H9 (cell line): ENCODE measurements at places on chromosomes 1 and 21. TPM values are rescaled to one million over a fixed set of nuclear protein-coding genes. Genes with fewer than 3 reads are reported as not detected.
A peak's percentile ranks its signal among the peaks of the same experiment; 100 is the strongest.

TSPEAR gene
- 1.2 and 1.3 TPM in 2 replicates for total RNA-seq

TDRD10 gene
- total RNA-seq: 0.31 TPM in 1 of 2 replicates, not detected in the other

KLHDC9 gene
- 6.6 and 7.0 TPM in 2 replicates for total RNA-seq

E2F2 gene
- total RNA-seq: 5.1 TPM in 2 replicates

DNA sequence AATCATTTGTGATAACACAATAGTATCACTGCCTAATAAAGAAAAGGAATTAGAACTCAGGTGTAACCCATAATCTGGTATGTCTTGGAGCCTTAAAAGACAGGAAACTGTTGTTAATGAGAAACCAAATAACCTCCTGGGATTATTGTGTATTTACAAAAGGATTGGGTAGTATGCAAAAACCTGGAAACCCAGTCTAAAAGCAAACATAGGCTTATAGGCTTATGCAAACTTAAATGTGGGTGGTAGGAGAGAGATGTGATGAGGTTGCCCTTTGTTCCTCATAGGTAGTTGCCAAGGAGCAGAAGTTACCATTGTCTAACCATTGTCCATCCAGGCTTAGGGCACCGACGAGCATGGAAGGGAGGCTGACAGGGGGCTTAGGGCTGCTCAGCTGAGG, 165.8 kb downstream of the AK5 start:
- H3K27ac ChIP-seq: no peak overlapping the region
- peaks cover 9% of the 10 kb centered on the region for H3K36me3 ChIP-seq
- H3K4me1 ChIP-seq: peaks cover 3% of the 10 kb centered on the region; the same call in 1 of the 2 replicates

DNA sequence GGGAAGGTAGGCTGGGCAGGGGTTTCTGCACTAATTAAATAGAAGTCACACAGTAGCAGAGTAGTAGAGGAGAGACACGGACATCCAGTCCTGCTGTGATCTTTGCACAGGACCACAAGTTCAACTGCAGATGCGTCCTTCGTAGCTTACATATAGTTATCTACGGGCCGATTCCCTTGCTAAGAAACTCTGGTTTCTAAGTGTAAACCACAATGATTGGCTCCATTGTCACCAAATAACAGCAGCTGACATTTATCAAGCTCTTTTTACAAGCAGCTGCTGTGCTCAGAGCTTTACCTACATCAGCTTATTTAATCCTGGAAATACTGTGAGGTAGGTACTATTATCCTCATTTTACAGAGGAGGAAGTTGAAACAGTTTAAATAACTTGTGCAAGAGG, 3.1 kb downstream of the SLC45A3 start:
- H3K27me3 ChIP-seq: no peaks in the 10 kb centered on the region
- no peak for DNase-seq
- H3K4me3 ChIP-seq: no peak overlapping the region
- no peak overlapping the region for H3K27ac ChIP-seq

GRCh38 chr1:17355898-17356297, 16.1 kb upstream of the PADI6 start:
- H3K4me3 ChIP-seq: no peak overlapping the region
- H3K27ac ChIP-seq: no peak overlapping the region
- no peaks in the 10 kb centered on the region for H3K27me3 ChIP-seq
- no peaks in the 10 kb centered on the region for H3K36me3 ChIP-seq
- no peaks in the 10 kb centered on the region for H3K4me1 ChIP-seq

DNA sequence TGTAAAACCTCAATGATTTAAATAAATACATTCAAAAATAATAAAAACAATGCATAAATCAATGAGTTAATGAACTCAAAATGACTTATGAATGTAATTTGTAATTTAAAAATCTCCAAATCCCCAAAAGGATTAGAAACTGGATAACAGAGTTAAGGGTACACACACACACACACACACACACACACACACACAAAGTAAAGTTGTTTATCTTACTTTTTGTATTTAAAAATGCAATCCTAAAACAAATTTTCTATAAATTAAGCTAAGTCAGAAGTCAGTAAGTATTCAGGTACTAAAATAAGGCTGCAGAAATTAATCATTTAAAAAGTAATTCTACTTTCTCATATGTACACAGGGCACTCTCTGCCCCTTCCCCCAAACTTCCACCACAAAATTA, 1.8 kb downstream of the LRIF1 start:
- H3K4me3 ChIP-seq: peak overlapping the region; percentile 29
- H3K36me3 ChIP-seq: peaks cover 7% of the 10 kb centered on the region
- H3K27me3 ChIP-seq: no peaks in the 10 kb centered on the region
- DNase-seq: no peak
- H3K27ac ChIP-seq: no peak overlapping the region
- no peaks in the 10 kb centered on the region for H3K4me1 ChIP-seq

DNA sequence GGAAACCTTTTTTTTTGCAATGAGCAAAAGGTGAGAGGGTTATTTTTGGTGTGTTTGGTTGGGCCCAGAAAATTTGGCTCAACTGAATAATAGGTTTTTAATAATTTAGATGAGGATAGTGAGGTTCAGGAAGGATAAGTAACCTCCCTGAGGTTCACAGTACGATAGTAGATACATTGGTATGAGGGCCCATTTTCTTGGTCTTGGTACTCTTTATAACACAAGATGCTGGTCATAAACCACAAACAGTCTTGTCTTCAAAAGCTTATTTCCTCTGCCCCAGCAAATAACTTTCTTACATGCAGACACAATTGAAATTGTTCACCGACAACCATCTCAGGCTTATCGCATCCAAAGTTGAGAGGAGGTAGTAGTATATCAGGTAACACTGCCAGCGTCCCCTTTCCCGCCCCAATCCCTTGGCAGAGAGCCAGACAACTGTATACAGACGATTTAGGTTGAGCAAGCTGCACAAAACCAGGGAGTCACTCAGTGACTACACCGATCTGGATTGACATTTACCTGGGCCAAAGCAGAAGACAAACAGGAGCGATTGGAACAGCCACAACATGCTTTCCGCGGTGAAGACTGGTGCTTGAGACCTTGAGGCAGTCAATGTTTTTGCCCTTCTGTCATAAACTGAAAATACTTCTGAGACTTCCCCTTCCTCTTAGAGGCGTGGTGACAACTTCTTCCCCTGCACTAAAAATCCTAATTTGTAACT, at the start of gene SLAMF6:
Gene SLAMF6, minus strand, starts transcription at position 634 of the 724 bp plus-strand sequence. Its CDS starts 63 bp downstream, at position 571.
- no peaks in the 10 kb centered on the region for H3K27me3 ChIP-seq
- DNase-seq: no peak
- H3K36me3 ChIP-seq: no peaks in the 10 kb centered on the region
- H3K4me1 ChIP-seq: peaks cover 5% of the 10 kb centered on the region; the same call in 1 of the 2 replicates
- H3K4me3 ChIP-seq: no peak within 1 kb of the TSS
- no peak within 1 kb of the TSS for H3K27ac ChIP-seq

GRCh38 chr1:221824909-221825308, 83.0 kb upstream of the DUSP10 start:
- no peak overlapping the region for H3K4me3 ChIP-seq
- no peak for DNase-seq
- H3K27ac ChIP-seq: no peak overlapping the region
